ENCODE measurements at places on chromosomes 6 and 20.

GRCh38 chr6:5080574-5080973, 4.6 kb upstream of the PPP1R3G start:
- DNase-seq = no peak

DNA sequence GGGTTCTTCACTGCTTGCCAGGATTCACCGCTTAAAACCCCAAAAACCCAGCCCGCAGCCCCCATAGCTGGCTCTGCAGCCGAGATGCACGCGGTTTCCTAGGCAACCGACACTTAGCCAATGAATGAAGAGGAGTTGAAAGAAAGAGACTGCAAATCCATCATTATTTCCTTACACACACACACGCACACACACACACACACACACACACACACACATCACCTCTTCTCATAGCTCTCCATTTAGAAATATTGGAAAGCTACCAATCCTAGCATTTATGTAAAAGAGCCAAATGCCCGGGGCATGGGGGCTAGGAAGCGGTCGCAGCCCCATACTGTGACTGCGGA, 3.4 kb upstream of the TUBB2B start:
- no peak for DNase-seq

DNA sequence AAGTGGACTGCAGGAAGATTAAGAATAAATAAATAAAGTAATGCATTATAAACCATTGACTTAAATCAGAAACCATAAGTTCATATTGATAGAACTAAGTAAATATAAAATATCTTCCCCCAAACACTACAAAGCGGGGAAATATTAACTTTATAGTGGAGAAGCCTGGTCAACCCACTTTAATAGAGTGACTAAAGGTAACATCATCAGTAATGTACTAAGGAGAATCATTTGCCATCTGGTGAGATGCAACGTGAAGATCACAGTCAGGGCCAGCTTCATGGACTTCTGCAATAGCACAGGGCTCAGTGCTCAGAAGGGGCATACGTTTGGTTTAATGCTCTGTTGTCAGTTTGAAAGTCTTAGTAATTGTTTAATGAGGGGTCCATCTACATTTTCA, 58.8 kb upstream of the CD83 start:
- no peak for DNase-seq

DNA sequence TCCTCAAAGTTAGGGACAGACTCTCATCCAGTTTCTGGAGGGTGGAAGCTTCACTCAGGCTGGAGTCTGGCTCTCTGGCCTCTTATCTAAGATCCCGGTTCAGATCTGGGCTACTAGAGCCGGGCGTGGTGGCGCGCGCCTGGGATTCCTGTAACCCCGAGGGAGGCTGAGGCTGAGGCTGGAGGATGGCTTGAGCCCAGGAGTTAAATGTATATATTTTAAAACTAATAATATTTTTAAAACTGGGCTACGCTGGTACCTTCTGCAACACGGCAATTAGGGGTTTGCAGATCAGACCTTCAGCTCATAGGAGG, 710 bp upstream of the ZNF343 start:
- no peak for DNase-seq

DNA sequence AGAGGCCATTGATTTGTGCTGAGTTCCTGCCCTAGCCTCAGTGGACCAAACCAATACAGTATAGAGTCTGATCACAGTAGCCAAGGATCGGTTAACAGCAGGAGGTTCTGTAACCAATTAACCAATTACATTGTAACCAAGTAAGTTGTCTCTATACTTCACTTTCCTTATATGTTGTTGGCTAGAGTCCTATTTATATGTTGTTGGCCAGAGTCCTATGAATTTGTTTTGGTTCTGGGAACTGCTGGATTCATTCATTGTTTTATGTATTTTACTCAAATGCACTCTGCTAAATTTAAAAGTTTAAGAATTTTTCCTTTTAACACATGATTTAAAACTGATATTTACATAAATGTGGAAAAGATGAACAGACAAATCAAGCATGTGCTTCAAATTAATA, 597.4 kb upstream of the HS3ST5 start:
- no peak for DNase-seq

DNA sequence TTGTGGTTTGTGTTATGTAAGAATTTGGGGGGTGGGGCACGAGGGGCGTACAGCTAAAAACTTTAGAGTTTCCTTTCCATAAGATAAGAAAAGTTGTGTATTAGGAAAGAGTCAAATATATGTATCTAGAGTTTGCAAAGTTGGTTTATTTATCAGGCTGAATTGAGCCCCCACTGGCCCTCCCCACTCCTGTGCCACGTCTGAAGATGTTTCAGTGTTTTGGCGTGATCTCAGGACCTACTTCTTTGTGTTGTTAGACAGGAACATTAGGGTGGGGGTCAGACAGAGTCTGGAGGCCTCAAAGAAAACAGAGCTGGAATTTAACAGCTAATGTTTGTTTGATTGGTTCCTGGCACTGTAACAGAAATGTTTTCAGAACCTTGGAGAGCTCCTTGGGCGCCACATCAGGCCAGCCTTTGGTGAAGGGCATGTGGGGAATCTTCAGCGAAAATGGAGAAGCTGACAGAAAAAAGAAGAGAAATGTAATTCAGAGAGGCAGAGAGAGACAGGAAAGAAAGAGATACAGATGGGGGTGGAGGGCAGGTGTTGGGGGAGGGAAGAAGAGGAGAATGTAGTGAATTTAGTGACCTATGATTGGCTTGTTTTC, 674 bp downstream of the NRSN1 start:
- peak; percentile 17 for DNase-seq

DNA sequence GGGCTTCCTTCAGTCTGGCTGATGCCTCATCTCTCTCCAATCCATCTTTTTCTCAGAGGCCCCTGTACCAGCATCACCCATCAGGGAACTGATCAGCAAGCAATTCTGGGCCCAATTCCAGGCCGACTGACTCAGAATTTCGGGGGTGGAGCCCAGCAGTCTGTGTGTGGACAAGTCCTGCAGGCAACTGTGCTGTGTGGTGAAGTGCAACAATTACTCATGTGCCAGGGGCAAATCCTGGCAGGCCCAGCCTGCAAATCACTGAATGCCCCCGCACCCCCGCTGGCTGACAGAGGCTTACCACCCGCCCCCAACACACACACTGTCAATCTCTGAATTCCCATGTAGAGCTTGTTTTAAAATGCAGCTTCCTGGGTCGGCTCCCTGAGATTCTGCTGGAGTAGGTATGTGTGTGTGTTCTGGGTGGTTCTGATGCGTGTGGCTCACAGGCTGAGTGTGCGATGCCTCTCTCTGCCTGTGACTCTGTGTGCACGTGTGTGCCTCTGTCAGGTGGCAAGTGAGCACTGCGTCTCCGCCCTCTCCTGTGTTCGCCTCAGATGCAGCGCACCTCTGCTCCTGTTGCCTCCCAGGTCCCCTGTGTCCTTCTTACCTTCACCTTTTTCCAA, 45.4 kb downstream of the SSR1 start:
- peak; percentile 87 for DNase-seq

GRCh38 chr6:11766589-11767450, 11.8 kb downstream of the ADTRP start:
- DNase-seq = no peak

- no peak for DNase-seq
Observed at GRCh38 chr6:90534337-90535025, 52.4 kb downstream of the MAP3K7 start.

DNA sequence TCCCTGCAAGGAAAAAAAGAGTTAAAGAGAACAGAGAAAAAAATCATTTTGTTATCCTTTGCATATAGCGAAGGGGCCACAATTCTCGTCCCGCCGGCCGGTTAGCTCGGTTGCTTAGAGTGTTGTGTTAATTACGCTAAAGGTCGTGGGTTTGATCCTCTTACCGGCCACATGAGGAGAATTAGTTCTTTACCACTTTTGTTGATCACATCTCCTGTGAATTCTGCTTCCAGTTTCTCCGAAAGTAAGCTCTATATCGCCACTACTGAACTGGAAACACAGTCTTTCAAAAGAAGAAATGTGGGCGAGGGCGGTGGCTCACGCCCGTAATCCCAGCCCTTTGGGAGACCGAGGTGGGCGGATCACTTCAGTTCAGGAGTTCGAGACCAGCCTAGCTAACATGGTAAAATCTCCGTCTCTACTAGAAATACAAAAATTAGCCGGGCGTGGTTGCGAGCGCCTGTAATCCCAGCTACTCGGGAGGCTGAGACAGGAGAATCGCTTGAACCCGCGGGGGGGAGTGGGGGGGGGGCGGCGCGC, 13.4 kb downstream of the PRSS16 start:
- no peak for DNase-seq

DNA sequence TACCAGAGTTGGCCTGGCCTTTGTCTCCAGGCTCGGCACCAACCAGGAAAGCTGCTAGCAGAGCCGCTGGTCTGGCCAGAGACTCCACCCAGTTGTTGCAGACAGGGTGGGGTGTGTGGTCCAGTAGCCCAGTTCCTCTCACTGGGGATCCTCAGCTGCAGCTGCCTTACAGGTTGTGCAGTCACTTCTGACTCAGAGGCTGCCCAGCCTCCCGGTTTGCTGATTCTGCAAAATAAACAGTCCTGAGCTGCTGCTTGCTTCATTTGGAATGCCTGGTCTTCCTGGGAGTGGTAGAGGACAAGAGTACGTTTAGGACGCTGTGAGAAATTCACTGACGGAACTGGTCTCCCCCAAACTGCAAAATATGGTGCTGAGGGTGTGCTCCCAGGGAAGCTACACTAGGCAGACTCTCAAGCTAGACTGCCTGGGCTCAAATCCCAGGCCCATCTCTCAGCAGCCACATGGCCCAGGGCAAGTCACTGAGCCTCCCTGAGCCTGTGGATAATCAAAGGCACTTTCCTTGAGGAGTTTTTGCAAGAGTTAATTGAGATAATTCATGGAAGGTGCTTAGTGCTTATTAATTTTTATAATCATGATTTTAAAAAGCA, 246.1 kb downstream of the TFAP2C start:
- DNase-seq = no peak

- DNase-seq = peak; percentile 80
Observed at GRCh38 chr6:168371981-168372711, 52.6 kb upstream of the DACT2 start.

DNA sequence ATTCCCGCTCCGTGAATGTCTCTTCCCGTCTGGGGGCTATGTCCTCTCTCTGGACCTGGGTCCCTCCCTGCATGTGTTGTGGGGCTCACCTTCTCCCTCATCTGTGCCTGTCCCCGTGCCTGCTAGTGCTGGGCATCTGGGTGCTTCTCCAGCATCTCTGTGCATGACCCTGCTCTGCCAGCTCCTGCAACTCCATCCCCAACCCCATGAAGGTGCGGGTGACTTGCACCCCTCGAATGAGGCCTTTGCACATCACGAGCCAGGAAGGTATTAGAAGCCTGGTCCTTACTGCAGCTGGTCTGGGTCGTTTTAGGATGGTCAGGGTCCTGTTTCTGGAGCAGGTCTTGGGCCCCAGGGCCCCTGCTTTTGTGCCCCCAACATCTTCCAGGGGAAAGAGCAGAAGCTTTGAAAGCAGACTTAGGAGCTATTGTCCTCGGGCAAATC, 109.7 kb downstream of the AGPAT4 start:
- no peak for DNase-seq

GRCh38 chr20:42492290-42492689, 697.4 kb downstream of the PTPRT start:
- no peak for DNase-seq

GRCh38 chr6:43926634-43927531, 156.9 kb downstream of the VEGFA start:
- no peak for DNase-seq

DNA sequence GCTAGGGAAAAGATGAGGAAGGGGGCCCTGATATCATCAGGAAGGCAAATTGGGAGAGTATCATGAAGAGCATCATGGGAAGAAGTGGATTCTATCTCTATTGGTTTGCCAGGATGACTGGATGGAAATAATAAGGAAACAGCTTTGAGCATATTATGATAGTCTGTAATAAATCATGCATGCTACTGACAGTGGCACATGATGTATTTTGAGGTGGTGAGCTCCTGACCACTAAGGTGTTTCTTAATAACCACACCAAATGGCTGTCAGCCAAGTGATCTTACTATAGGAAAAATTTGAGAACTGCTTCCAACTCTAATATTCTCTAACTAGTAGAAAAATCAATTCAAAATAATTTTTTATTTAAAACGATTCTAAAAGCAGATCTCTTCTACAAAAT, 548.4 kb upstream of the JAG1 start:
- no peak for DNase-seq

DNA sequence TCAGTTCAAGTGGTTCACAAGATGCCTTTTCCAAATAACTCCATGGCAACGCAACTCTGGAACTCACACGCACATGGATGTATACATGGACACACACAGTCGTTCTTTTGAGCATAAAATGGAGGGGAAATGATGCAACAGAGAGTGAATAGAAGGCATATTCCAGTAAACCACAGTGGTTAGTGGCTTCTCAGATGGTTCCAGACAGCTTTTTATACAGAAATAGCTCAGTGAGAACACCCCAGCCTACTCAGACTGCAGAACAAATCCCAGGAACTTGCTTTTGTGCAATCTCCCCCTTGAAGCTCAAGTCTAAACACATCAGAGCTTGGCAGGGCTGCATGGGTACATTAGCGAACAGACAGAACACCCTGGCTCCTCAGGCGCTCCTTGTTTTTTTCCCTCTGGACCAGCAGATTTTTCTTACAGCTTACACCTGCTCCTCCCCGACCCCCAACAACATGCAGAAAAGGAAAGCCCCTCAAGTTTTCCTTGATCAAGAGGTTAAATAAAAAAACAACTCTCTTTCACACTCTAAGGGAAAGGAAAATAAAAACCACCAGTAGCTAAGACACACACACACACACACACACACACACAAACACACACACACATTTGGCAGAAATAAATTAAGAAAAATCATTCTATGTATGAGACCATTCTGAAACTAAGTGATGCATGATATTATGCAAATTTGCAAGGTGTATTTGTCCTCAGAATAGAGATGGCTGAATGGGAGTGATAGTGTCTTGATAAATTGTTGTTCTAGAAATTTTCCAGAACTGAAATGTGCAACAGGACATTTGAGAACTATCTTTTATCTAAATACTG, 51.2 kb upstream of the RANBP9 start:
- peak; percentile 90 for DNase-seq

Measured in lower leg skin (tissue), 4 donors.